ENCODE measurements at places on chromosomes 3 and 15. TPM values are rescaled to one million over a fixed set of nuclear protein-coding genes. Genes with fewer than 3 reads are reported as not detected.

DNA sequence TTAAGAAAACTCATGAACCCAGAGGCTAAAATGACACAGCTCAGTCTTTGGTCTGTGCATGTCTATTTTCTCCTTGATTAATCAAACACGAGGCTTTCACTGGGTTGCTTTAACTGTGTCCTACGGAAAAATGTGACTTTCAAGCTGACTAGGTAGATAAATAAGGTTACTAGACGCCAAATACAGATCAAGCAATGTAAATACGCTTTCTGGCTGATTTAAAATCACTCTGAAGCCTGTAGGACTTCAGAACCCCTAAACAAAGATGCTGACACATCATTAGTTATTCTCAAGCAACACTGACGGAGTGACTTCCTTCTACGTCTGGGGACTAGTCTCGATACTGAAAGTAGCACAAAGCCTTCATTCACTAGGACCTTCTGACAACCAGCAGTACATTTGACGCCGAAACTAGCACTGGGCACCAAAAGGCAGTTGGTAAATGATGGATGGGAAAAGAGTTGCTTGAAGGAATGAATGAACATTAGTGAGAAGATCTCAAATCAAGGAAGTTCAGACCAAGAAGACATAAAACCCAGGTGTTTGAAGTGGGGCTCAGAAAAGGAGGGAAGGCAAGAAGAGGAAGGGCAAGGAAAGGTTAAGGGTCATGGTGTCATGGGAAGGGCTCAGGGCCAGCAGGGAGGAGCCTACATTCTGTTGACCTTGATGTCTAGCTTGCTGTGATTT, 67.1 kb upstream of the CDV3 start:
- no peaks in the 10 kb centered on the region for H3K27me3 ChIP-seq
- no peak for DNase-seq
- H3K4me1 ChIP-seq: no peaks in the 10 kb centered on the region
- H3K4me3 ChIP-seq: no peak overlapping the region
- no peak overlapping the region for H3K27ac ChIP-seq

- H3K4me3 ChIP-seq: no peak overlapping the region
- no peaks in the 10 kb centered on the region for H3K36me3 ChIP-seq
- no peaks in the 10 kb centered on the region for H3K27me3 ChIP-seq
These were observed 154.5 kb downstream of the FOXP1 start for GRCh38 chr3:71428841-71429596.

CAND2 gene
- total RNA-seq: 15.0 TPM

DNA sequence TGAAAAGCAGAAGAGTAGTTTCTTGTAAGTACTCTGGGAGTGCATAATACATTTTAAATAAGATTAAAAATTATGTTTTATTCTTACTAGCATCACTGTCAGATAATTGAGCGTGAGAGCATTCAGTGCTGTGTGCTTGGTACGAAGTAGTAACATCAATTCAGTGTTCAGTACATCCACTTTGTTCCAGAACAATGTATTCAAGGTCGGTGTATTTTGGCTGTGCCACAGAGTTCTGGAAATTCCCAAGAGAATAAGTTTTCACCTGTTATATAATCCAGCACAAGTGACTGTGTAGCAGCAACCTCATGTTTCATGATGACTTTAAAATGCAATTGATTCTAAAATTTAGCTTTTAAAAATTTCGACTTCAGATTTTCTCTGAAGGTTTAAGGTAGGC, 130.6 kb downstream of the IGF1R start:
- H3K27me3 ChIP-seq: no peaks in the 10 kb centered on the region
- no peak overlapping the region for H3K27ac ChIP-seq
- H3K4me1 ChIP-seq: peaks cover 27% of the 10 kb centered on the region
- H3K4me3 ChIP-seq: no peak overlapping the region
- peaks cover 8% of the 10 kb centered on the region for H3K36me3 ChIP-seq

MYZAP gene
- not detected for total RNA-seq

DNA sequence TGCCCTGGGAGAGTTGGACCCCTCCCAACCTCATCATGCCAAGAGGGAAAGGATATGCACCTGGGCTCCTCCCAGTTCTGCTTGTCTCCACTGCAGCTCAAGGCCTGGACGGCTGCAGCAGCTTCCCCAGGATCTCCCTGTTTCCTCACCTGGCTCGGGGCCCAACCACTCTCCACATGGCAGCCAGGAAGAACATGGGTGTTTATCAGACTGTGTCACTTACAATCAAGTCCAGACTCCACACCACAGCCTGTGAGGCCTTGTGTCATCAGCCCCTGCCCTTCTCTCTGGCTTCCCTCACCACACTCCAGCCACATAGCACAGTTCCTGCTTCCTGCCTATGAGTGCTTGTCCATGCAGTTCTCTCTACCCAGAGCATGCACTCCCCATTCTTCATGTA, 534.4 kb downstream of the EPHB1 start:
- no peak overlapping the region for H3K4me3 ChIP-seq
- no peaks in the 10 kb centered on the region for H3K4me1 ChIP-seq
- no peak overlapping the region for H3K27ac ChIP-seq
- peaks cover 45% of the 10 kb centered on the region for H3K27me3 ChIP-seq
- no peaks in the 10 kb centered on the region for H3K36me3 ChIP-seq

MEGF11 gene
- 1.5 TPM for total RNA-seq

DNA sequence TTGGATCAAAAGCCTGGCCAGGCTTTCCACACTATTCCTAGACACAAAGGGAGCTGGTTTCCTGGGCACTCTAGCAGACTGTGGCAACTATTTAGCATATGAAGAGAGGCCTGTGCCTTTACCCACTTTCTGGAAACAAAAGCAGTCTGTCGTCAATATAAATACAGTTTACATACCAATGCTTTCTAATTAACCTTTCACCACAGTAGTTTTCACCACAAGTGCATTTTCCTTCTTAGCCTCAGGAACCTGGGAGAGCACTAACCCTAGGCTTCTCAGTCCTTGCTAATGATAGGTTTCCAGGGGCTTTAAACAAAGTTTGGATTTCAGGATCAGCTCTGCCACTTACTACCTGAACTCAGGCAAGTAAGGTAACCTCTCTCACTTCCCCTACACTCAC, 499.1 kb downstream of the MAGI1 start:
- DNase-seq: peak; percentile 62
- no peak overlapping the region for H3K4me3 ChIP-seq
- H3K27me3 ChIP-seq: no peaks in the 10 kb centered on the region
- no peaks in the 10 kb centered on the region for H3K4me1 ChIP-seq
- no peaks in the 10 kb centered on the region for H3K36me3 ChIP-seq

DNA sequence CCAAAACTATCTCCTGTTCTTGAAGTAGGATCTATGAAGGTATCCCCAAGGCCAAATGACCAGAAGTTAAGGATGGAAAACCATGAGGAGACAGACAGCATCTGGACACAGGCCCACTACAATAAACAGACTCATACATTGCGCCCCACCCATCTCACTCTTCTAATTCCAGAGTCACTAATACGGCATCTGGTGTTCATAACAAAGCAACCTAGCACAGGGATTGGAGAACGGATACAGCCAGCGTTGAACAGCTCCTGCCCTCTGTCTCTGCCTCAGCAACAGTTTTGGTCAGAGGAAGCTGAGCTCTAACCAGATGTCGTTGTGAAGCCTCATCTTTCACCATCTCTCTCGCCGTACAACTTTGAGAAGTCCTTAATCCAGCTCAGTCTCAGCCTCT, 44.5 kb upstream of the CCDC80 start:
- no peak for DNase-seq
- no peak overlapping the region for H3K27ac ChIP-seq
- H3K36me3 ChIP-seq: no peaks in the 10 kb centered on the region
- no peak overlapping the region for H3K4me3 ChIP-seq
- H3K27me3 ChIP-seq: no peaks in the 10 kb centered on the region
- H3K4me1 ChIP-seq: peaks cover 3% of the 10 kb centered on the region

CTXN2 gene
- total RNA-seq: 0.13 TPM

KNG1 gene
- total RNA-seq: not detected

ALG1L2 gene
- total RNA-seq: 5.6 TPM

SCAANT1 gene
- total RNA-seq: not detected

- peak overlapping the region; percentile 70 for H3K4me3 ChIP-seq
- H3K36me3 ChIP-seq: peaks cover 44% of the 10 kb centered on the region
- no peaks in the 10 kb centered on the region for H3K27me3 ChIP-seq
- no peak overlapping the region for H3K27ac ChIP-seq
- DNase-seq: no peak
- H3K4me1 ChIP-seq: no peaks in the 10 kb centered on the region
These were observed 206.1 kb downstream of the PCCB start for GRCh38 chr3:136456196-136456595.

- DNase-seq: no peak
- no peaks in the 10 kb centered on the region for H3K4me1 ChIP-seq
- no peak overlapping the region for H3K4me3 ChIP-seq
- no peaks in the 10 kb centered on the region for H3K27me3 ChIP-seq
- no peaks in the 10 kb centered on the region for H3K36me3 ChIP-seq
These were observed 28.8 kb downstream of the MKRN3 start for GRCh38 chr15:23594252-23594770.

GALK2 gene
- total RNA-seq: 13.4 TPM

CELSR3 gene
- 17.3 TPM for total RNA-seq

PPP2R3A gene
- total RNA-seq: 11.2 TPM

DNA sequence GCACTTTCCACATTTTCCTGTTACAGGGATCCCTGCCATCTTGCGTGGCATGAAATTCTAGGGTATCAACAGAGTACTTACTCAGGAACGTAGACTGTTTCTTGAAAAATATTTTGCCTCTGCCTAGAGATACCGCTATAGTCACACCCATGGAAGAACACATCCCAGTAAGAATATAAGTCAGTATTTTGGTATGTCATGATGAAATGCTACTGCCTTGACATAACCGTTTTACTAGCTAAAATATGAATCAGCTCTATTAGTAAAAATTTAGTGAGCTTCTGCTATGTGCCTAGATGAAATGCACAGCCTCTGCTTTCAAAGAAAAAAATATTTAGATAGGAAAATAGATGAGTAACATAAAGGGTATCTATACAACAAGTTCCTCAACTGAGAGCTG, 276.4 kb downstream of the TBC1D5 start:
- no peak for DNase-seq
- H3K4me1 ChIP-seq: no peaks in the 10 kb centered on the region
- no peaks in the 10 kb centered on the region for H3K27me3 ChIP-seq
- no peaks in the 10 kb centered on the region for H3K36me3 ChIP-seq
- no peak overlapping the region for H3K4me3 ChIP-seq

FAM219B gene
- total RNA-seq: 120 TPM

GRCh38 chr15:78438619-78439285, 736 bp downstream of the IREB2 start:
- H3K27me3 ChIP-seq: no peaks in the 10 kb centered on the region
- H3K4me1 ChIP-seq: no peaks in the 10 kb centered on the region
- H3K27ac ChIP-seq: peak overlapping the region; percentile 97

DNA sequence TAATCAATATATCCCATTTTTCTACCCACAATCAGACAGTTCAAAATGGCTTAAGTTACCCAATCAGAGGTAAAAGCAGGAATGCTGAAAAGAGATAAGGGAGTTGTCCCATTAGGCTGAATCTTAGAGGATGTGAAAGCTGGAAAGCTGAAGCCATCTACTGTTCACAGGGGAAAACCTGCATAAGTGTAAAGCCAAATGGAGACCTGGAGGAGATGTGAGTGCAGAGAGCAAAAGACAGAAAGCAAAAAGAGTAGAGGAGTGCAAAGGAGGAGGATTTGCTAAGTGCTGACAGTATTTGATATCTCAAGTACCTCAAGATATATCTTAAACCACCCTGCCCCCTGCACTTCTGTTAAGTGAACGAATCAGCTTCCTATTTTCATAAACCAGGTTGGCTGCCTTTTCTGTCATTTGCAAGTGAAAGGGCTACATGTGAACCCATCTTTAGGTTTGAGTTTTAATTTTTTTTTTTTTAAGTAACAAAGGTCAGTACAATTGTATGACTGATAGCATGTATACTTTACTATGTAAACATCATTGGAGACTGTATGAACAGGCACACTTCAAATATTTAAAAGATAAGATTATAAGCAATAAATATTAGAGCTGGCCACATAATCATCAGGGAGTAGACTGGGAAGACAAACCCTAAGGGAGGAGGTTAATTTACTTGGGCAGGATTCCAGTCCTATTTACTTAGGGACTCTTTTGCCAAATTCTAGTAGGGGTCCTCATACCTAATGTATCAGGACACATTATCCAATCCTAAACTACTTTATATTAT, 22.8 kb upstream of the P2RY1 start:
- H3K27ac ChIP-seq: no peak overlapping the region
- no peaks in the 10 kb centered on the region for H3K27me3 ChIP-seq
- no peak for DNase-seq
- H3K4me3 ChIP-seq: no peak overlapping the region

INKA1 gene
- not detected for total RNA-seq

- H3K4me3 ChIP-seq: no peak overlapping the region
- H3K36me3 ChIP-seq: no peaks in the 10 kb centered on the region
- DNase-seq: no peak
- H3K4me1 ChIP-seq: no peaks in the 10 kb centered on the region
- no peak overlapping the region for H3K27ac ChIP-seq
These were observed 6.6 kb downstream of the TGM5 start for GRCh38 chr15:43260011-43260615.

GRCh38 chr15:71707230-71708050, 102.9 kb upstream of the NR2E3 start:
- no peaks in the 10 kb centered on the region for H3K36me3 ChIP-seq
- peaks cover 3% of the 10 kb centered on the region for H3K4me1 ChIP-seq
- no peaks in the 10 kb centered on the region for H3K27me3 ChIP-seq
- no peak for DNase-seq

- peaks cover 73% of the 10 kb centered on the region for H3K36me3 ChIP-seq
- DNase-seq: no peak
- no peaks in the 10 kb centered on the region for H3K4me1 ChIP-seq
- no peak overlapping the region for H3K4me3 ChIP-seq
- H3K27ac ChIP-seq: no peak overlapping the region
These were observed 133.3 kb downstream of the ADAM10 start for GRCh38 chr15:58616171-58616570.

DNA sequence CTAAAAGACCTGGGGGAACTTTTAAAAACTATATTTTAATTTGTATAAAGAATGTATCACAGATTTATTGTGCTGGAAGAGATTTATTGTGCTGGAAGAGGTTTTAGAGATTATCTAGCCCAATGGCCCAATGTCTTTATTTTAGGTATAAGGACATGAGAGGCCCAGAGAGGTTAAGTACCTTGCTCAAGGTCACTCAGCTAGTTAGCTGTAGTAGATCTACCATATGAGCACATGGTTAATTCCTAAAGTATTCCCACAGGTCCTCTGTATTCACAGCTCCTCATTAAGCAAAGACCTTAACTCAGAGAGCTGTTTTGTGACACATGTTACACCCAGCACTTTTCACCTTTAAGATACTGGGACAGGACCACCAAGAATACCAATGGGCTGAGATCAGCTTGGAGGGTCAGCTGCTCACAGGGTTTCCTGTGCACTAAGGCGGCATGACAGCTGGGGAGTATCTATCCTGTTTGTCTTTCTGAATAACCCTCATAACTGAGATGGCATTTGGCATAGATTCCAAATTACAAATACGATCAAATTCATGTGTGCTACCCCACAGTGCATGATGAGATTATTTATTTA, 143.1 kb upstream of the TBL1XR1 start:
- H3K27ac ChIP-seq: no peak overlapping the region
- peaks cover 16% of the 10 kb centered on the region for H3K4me1 ChIP-seq
- no peak for DNase-seq
- no peaks in the 10 kb centered on the region for H3K27me3 ChIP-seq

GRCh38 chr3:134365766-134366065, 8.5 kb downstream of the AMOTL2 start:
- peak overlapping the region; percentile 22 for H3K4me3 ChIP-seq
- DNase-seq: peak; percentile 64
- H3K4me1 ChIP-seq: peaks cover 65% of the 10 kb centered on the region
- peaks cover 96% of the 10 kb centered on the region for H3K36me3 ChIP-seq
- H3K27ac ChIP-seq: peak overlapping the region; percentile 15

ANKRD34C gene
- not detected for total RNA-seq
